ENCODE measurements at places on chromosomes 2 and 18. TPM values are rescaled to one million over a fixed set of nuclear protein-coding genes. Genes with fewer than 3 reads are reported as not detected.

Gene C2orf78
- not detected for polyA plus RNA-seq

Gene CCDC150
- 4.3 TPM for polyA plus RNA-seq

Gene MAPK4
- not detected for polyA plus RNA-seq

Gene DBI
- polyA plus RNA-seq = 243 TPM

Gene SERPINB12
- polyA plus RNA-seq = not detected

Gene MBP
- 0.72 TPM for polyA plus RNA-seq

Gene ARHGEF33
- polyA plus RNA-seq = 0.20 TPM

Gene TLX2
- polyA plus RNA-seq = not detected

Data from IMR-90 (cell line).